ENCODE measurements at places on chromosomes 11 and 22.
A peak's percentile ranks its signal among the peaks of the same experiment; 100 is the strongest.

- no peak for DNase-seq
Observed at GRCh38 chr11:15805726-15806125, 550.6 kb downstream of the SOX6 start.

- DNase-seq: no peak
Observed at GRCh38 chr22:30572840-30573593, 1.4 kb downstream of the GAL3ST1 start.

- DNase-seq: no peak
Observed at GRCh38 chr11:441418-442274, at the start of gene ANO9. ANO9 (minus strand) TSS chr11:442011; CDS start chr11:441926, 85 bp downstream.

- peak; percentile 39 for DNase-seq
Observed at GRCh38 chr11:20055312-20055711, 105.0 kb downstream of the DBX1 start.

DNA sequence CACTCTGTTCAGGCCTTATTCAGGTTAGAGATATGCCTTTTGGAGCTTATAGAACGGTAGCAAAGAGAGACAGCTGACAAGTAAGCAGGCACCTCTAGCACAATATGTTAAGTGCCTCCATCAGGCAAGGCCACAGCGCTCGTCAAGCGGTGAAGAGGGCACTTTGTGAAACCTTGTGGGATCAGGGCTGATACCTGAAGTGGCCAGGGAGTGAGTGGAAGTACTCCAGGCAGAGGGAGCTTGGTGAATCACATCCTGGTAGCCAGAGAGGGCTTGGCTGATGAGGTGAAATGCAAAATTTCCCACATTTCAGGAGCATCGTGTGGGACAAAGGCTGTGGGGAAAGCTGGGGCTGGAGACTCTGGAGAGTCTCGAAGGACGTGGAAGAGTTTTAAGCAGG is 87.4 kb downstream of the PKNOX2 start:
- DNase-seq: no peak

GRCh38 chr22:39017596-39018365 is 3.1 kb upstream of the APOBEC3D start:
- DNase-seq: no peak

GRCh38 chr11:133600306-133600705 is 68.0 kb upstream of the OPCML start:
- no peak for DNase-seq

DNA sequence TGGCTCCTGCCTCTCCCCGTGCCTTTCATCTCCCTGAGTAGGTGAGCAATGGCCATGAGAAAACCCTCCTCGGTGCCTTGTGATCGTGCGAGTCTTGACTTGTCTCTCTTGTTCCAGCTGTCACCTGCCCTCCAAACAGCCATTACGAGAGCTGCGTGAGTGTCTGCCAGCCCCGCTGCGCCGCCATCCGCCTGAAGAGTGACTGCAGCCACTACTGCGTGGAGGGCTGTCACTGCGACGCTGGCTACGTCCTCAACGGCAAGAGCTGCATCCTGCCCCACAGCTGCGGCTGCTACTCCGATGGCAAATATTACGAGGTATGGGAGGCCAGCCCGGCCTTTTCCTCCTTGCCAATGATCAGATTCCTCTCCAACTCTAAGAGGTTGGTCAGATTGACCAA is 51.7 kb downstream of the TECTA start:
- DNase-seq: no peak

DNA sequence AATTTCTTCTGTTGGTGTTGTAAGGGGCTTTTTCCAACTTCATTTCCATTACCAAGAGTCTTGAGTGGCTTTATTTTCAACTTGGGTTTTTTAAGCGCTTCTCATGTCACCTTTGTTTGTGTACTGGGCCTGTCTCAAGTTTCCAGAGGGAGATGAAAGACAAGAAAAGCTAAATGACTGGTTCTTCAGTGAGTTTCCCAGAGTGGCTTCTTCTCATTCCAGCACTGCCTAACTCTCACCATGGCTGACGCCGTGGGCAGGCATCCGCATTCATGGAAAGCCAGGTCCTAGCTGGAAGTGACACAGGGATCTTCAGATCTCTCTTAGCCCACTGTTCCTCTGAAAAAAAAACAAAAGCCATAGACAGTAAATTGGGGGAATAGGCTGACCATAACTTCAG is 28.6 kb downstream of the MARK2 start:
- DNase-seq: no peak

- DNase-seq: peak; percentile 61
Observed at GRCh38 chr11:27563201-27563600, 56.6 kb upstream of the LIN7C start.

- DNase-seq: no peak
Observed at GRCh38 chr11:112864672-112865071, 96.5 kb upstream of the NCAM1 start.

DNA sequence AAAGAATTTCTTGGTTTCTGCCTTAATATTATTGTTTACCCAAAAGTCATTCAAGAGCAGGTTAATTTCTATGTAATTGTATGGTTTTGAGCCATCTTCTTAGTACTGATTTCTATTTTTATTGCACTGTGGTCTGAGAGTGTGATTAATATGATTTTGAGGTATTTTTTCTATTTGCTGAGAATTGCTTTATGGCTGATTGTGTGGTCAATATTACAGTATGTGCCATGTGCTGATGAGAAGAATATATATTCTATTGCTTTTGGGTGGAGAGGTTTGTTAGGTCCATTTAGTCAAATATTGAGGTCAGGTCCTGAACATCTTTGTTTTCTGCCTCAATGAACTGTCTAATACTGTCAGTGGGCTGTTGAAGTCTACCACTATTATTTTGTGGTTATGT is 20.7 kb upstream of the RAB38 start:
- no peak for DNase-seq

- no peak for DNase-seq
Observed at GRCh38 chr22:45518580-45518991, 15.9 kb downstream of the FBLN1 start.

DNA sequence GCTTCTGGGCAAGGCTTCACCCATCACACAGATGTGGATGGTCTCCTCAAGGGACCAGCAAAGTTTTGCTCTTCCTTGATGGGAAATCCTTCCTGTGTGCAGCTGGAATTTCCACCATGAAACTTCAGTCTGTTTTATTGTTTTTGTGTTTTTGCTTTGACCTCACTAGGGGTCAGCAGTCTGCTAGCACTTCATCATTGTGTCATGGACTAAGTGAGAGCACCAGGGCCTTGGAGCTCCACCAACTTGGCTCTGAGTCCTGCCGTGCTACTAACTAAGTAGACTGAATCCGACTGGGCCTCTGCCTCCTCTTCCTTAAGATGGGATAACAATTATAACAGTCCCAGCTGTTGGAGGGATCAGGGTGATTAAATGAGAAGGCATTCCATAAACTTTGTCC is 305.8 kb upstream of the NCAM1 start:
- peak; percentile 97 for DNase-seq

DNA sequence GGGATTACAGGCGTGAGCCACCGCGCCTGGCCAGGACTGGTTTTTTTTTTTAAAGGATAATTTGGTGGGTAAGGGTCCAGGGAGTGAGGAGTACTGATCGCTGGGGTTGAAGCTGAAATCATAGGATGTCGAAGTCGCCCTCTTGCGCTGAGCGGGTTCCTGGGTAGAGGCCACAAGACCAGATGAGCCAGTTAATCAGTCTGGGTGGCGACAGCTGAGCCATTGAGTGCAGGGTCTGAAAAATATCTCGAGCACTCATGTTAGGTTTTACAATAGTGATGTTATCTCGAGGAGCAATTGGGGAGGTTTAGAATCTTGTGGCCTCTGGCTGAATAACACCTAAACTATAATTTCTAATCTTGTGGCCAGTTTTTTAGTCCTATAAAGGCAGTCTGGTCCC is 7.8 kb downstream of the APOL5 start:
- DNase-seq: no peak

DNA sequence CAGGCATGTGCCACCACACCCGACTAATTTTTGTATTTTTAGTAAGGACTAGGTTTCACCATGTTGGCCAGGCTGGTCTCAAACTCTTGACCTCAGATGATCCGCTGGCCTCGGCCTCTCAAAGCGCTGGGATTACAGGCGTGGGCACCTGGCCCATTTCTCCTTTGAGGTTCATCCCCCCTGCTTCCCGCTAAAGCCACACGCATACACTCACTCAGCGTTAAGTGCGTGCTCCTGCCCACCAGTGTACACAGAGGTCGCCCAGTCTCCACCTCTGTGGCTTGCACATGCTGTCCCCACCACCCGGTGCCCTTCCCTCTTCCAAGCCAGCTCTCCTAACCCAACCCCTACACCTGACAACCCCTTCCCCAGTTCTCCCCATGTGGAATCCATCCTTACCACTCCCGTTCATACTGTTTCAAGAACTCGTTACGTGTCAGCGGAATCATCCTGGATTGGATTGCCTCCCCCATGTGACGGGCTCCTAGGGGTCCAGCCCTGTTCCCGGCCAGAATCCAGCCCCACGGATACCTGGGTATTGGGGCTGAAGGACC is 15.7 kb upstream of the CYTH4 start:
- DNase-seq: no peak

DNA sequence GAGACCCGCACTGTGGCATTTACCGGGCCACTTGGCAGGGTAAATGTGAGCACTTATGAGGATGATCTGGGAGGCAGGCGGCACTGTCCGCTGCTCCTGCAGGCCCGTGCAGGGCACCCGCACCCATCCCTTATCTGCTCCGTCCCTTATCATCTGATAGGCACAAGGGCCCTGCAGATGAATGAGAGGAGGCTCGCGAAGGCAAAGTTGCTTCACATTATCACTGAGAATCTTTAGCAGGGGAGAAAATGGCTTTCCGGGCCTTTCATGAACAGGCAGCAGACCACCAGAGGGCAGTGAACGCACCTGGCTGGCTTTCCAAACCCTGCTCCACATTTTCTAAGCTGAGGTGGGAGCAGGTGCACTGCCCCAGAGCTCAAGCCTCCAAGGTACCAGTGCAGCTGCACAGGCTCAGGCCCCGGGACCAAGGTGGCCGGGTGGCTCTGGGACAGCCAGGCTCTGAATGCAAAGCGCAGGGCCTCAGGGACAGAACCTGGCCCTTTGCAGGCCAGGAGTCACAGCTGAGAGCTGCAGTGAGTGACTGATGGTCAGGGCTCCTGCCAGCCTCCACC is 165.6 kb downstream of the SHANK2 start:
- peak; percentile 16 for DNase-seq

- DNase-seq: peak; percentile 33
Observed at GRCh38 chr11:76184551-76184993, 21.7 kb downstream of the WNT11 start.

- DNase-seq: no peak
Observed at GRCh38 chr11:67415501-67416304, at the start of gene CARNS1. CARNS1 (plus strand) TSS chr11:67415678; CDS start chr11:67416200, 522 bp downstream.

DNA sequence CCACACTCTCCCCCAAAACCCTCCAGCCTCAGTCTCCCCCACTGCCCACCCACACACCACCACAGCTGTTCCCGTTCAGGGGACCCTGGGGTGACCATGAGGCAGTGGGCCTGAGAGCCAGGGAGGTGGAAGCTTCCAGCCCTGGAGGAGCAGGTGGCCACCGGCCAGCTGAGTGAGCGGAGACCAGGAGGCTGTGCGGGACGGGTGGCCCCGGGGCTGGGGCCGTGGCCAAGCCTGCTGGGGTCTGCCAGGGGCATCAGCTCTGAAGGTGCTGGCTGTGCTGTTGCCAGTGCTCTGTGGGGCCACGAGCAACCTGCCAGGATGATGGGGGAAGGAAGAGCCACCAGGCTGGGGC is 26.0 kb downstream of the OSBPL5 start:
- DNase-seq: no peak

- DNase-seq: peak; percentile 9
Observed at GRCh38 chr11:11620173-11620920, 1.5 kb downstream of the GALNT18 start.

- no peak for DNase-seq
Observed at GRCh38 chr11:10824888-10825287, 16.2 kb upstream of the EIF4G2 start.

- no peak for DNase-seq
Observed at GRCh38 chr11:128328955-128329551, 258.3 kb downstream of the ETS1 start.

- no peak for DNase-seq
Observed at GRCh38 chr11:17603056-17603825, 56.2 kb downstream of the OTOG start.

DNA sequence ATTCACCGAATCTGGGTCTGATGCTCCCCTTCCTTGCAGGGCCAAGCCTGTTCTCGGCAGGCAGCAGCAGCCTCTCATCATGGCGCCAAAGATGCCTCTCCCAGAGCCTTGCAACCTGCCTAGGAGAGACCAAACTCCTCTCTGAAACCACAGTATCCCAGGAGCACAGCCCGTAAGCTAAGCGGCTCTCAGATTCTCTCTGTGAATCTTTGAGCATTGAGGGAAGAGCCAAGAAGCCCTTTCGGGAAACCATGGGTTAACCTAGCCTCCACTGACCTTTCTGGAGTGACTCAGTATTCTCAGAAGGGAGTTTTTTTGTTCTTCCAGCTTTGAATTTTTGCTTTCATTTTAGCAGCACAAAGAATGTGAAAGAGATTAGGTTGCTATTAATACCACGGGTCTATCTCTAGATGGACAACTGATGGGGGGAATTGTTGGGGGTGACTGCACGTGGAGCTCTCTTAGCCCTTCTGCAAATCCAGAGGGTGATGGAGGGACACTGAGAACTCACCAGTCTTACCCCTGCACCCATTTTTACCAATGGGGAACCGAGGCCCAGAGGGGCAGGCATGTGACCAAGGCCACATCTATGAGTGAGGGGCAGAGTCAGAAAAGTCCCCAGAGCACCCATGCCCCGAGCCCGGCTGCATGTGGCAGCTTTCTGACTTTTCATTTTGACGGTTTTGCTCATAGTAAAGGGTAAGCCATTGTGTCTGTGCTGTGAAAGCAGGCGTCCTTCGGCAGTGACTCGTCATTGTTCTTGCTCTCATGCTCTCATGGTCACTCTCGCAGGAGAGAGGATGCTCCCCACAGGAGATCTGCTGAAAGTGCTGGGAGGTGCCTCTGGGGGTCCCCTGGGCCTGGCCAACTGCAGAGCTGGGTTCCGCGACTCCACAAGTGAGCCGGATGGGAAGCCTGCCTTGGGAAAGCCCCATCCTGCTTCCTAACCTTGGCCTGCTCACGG is 36.0 kb downstream of the IRAG1 start:
- DNase-seq: peak; percentile 85

- peak; percentile 11 for DNase-seq
Observed at GRCh38 chr11:117722082-117722481, 74.9 kb downstream of the DSCAML1 start.

DNA sequence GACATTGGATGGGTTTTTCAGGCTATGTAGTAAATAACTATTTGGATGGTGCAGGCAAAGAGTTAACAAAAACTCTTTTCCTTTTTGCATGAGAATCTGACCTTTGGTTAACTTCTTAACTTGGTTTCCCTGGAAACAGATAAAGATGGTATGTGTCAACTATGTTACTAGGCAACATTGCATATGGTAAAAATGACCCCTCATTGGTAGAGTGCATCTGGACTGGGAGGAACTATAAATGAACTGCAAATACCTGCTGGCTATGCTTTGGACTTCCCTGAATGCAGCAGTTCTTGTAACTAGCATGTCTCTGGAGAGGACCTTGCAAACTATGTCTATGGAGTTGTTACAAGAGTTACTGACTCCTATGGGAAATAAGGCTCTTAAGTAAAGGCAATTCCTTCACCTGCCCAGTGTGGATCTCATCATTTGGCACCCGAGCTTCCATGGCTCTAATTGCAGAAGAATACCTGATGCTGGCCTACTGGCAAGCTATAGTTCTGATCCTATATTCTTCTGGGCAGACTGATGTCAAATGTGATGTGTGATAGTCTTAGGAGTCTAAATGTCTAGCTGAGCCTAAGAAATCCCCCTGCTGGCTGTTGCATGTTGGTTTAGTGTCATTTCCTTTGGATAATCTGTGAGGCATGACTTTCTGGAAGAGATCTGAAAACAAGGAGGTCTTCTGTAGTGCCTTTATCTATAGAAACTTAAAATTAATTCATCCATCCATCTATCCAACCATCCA is 126.7 kb upstream of the MTMR2 start:
- DNase-seq: peak; percentile 83

- no peak for DNase-seq
Observed at GRCh38 chr11:75035256-75035655, 46.5 kb downstream of the NEU3 start.

Measured in fibroblast of the aortic adventitia (primary cell).